ENCODE measurements at places on chromosomes 11 and 22. TPM values are rescaled to one million over a fixed set of nuclear protein-coding genes. Genes with fewer than 3 reads are reported as not detected.

Gene SLC6A5
- total RNA-seq = not detected

Gene FAM180B
- not detected for total RNA-seq

Gene SLC22A12
- not detected for total RNA-seq

DNA sequence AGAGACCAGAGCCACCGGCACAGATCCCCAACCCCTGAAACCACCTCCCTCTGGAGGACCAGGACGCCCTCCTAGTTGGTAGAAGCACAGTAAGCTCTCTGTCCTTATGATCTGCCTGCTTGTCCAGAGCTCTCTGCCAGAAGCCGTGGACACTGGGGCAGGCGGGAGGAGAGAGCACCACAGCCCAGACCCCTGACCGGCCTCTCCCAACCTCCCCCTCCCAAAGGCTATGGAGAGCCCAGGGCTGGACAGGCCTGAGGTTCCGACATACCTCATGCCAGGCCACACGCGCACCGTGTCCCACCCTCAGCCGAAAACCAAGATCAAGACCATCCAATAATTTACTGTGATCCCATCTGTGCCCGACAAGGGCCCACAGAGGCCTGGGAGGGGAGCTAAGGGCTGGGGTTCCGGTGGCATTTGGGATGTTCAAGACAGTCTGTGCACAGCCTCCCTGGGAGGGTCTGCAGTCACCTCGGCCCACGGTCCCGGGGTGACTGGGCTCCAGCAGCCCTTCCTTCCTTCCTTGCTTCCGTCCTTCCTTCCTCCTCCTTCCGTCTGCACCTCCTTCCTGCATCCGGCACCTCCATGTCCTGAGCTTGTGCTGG, 3.4 kb downstream of the HRAS start:
- DNase-seq = peak; percentile 42

GRCh38 chr22:41831383-41831782, 1.5 kb upstream of the SREBF2 start:
- no peak for DNase-seq

GRCh38 chr11:1888811-1889210, 2.9 kb downstream of the PRR33 start:
- peak; percentile 44 for DNase-seq

GRCh38 chr22:31080164-31080847, 812 bp upstream of the SMTN start:
- peak; percentile 53 for DNase-seq

DNA sequence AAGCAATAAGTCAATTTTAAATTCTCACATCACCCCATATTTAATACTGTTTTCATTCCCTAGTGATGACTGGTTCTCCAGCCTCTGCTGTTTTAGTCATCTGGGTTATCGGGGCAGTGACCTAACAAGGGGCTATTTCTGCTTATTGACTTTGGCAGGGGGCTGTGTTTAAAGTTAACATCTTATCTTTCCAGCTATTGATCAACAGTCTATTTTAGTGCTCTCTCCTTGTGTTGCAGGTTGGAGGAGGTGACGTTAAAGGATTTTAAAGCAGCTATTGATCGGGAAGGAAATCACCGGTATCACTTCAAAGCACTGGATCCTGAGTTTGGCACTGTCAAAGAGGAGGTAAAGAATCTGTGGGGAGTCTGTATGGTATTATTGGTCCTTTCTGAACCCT, 7.7 kb upstream of the DLAT start:
- DNase-seq = no peak

DNA sequence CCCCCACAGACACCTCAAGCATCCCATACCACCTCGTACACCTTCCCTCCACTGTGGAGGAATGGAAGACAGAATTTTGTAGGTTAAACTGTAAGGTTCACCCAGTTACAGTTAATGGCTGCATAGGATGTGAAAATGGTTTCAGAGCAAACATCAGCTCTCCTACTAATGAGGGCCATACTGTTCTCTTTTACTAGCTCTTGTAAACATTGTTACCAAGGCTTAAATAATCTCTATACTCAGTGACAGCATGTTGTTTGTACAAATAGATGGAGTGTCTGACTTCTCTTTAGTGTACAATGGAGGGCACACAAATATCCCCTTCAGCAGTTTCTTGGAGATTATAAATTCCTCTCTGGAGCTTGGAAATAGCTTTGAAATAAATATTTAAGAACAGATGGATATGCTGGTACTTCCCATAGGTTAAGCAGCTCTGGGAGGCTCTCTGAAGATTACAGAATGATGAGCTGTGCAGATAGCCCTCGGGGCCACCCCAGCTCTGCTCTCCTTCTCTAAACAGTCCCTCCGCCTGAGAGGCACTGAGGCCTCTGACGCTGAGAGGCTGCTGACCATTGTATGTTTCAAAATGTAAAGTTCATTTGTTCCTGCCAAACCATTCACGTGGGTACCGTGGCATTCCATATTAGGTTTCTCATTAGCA, 25.7 kb downstream of the TTC12 start:
- no peak for DNase-seq

GRCh38 chr11:108818971-108819370, 154.1 kb downstream of the DDX10 start:
- DNase-seq = no peak

GRCh38 chr22:17742527-17742902, 31.8 kb downstream of the BID start:
- DNase-seq = peak; percentile 97
